Cardiac muscle cell (in vitro differentiated cells and primary cell): ENCODE measurements at places on chromosomes 16 and 17.

GRCh38 chr16:48105976-48106375, 49.8 kb downstream of the ABCC12 start:
- no peak for DNase-seq

DNA sequence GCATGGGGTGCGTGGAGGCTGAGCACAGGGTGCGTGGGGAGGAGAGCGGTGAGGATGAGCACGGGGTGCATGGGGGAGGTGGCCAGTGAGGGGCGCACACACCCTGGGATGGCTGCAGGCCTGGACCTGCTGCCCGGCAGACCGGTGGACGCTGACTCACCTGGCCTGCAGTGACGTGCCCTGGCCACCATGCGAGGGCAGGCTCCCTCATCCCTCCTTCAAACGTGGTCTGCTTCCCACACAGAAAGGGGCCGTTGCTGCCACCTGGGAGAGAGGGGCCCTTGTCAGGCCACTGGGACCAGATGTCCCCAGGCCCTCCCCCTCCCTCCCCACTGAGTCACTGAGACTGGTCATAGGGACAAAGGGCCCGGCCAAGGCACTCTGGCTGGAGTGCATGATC, 20.1 kb upstream of the APRT start:
- DNase-seq = no peak

- no peak for DNase-seq
Observed at GRCh38 chr16:1900452-1900774, 17.8 kb downstream of the HS3ST6 start.

- peak; percentile 72 for DNase-seq
Observed at GRCh38 chr17:55430541-55431288, 9.1 kb upstream of the MMD start.
